ENCODE measurements at places on chromosomes 4 and X.

GRCh38 chrX:115491766-115492165 is 69.2 kb upstream of the PLS3 start:
- DNase-seq = no peak

DNA sequence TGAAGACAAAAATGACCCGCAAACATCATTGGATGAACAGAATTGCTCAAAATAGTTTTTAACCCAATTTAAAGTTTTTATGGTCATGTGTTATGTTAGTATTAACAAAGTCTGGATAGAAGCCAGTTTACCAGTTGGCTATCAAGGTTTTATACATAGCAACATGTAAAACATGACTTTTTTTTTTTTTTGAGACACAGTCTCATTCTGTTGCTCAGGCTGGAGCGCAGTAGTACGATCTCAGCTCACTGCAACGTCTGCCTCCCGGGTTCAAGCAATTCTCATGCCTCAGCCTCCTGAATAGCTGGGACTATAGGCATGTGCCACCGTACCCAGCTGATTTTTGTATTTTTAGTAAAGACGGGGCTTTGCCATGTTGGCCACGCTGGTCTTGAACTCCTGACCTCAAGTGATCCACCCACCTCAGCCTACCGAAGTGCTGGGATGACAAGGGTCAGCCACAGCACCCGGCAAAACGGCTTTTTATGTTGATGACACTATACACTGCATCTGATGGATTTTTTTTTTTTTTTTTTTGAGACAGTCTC is 3.4 kb downstream of the SAT1 start:
- no peak for DNase-seq

- no peak for DNase-seq
These were observed 20.1 kb downstream of the ARMCX2 start for GRCh38 chrX:101639583-101639982.

GRCh38 chr4:26000274-26000950 is 86.4 kb downstream of the SMIM20 start:
- no peak for DNase-seq

GRCh38 chrX:103608306-103608963 is 672 bp downstream of the TCEAL3 start:
- no peak for DNase-seq

- DNase-seq = no peak
These were observed 8.1 kb upstream of the NAAA start for GRCh38 chr4:75948822-75949444.

- no peak for DNase-seq
These were observed 64.3 kb upstream of the GPR174 start for GRCh38 chrX:79080141-79080540.

DNA sequence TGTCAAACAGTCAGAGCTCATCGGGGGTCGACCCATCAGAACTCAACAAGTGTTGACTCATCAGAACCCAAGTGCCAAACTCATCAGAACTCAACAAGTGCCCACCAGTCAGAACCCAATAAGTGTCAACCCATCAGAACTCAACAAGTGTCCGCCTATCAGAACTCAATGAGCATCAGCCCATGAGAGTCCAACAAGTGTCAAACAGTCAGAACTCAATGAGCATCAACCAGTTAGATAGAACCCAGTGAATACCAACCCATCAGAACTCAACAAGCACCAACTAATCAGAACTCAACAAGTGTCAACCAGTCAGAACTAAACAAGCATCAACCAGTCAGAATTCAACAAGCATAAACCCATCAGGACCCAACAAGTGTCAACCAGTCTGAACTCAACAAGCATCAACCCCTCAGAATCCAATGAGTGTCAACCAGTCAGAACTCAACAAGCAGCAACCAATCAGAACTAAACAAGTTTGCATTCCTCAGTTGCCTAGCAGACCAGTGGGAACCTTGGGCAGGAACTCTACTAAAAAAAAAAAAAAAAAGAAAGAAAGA is 115.3 kb downstream of the PRKX start:
- DNase-seq = no peak

DNA sequence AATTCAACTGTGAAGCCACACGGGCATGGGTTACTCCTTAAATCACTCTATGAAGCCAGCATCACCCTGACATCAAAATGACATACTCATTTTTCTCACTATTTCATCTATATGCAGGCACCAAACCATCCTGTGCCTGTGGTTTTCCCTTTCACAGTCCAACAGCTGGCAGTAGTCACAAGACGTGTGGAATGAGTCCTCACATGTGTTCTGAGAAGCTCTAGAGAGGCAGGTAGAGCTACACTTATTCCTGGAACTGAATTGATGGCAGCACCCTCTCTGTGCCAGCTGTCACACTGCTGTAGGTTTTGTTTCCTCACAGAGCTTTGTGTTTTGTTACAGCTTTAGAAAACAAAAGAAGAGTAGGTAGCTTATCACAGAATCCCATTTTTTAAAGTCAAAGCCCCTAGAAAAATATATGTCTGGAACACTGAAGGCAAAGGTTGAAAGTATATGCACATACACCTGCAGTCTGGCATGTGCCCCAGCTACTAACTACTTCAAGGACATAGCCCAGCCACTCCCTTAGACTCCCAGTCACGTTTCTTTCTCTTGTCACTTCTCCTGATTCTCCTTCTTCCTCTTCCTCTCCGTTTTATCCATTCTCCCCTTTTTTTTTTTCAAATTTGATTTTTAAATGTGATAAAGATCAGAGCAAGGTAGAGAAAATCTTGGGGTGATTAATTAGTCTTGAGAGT is 107.1 kb downstream of the ANXA10 start:
- no peak for DNase-seq

DNA sequence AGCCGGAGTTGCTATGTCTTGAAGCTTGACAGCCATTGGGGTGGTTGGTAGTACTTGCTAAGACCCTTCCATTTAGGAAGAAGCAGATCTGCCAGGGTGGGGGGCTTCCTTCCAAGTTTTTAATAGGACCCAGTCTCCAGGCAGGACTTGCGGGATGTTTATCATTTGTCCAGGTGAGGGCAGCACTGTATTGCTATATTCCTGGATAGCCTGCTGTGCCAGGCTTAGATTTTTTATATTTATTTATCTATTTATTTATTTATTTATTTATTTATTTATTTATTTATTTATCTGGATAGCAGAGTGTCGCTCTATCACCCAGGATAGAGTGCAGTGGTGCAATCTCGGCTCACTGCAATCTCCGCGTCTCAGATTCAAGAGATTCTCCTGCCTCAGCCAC is 87.4 kb upstream of the CT45A1 start:
- DNase-seq = no peak

DNA sequence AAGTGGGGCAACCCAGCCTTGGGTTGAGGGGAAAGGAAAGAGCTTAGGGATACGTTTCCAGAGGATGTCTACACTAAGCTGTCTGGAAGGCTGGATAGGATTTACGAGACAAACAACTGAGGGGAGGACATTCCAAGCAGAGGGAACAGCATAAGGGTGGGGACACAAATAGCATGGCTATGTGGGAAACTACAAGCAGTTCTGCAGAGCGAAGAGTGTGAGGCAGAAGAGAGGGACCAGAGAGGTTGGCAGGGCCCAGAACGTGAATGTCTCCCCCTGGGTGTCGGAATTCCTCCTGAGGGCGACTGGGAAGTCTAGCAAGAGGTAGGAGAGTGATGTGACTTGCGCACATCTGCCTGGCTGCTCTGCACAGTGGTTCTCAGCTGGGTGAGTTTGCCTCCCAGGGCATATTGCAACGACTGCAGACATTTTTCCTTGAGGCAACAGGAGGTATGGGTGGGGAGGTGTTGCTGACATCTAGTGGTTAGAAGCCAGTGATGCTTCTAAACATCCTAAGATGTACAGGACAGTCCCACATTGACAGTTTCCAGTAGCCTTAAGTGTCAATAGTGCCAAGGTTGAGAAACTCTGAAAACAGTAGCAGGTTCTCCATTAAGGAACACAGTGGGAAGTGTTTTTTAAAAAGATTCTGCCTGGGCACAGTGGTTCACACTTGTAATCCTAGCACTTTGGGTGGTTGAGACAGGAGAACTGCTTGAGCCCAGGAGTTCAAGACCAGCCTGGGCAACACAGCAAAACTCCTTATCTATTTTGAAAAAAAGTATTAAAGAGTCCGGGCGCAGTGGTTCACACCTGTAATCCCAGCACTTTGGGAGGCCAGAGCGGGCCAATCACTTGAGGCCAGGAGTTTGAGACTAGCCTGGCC is 9.2 kb downstream of the NDUFA1 start:
- DNase-seq = peak; percentile 30

DNA sequence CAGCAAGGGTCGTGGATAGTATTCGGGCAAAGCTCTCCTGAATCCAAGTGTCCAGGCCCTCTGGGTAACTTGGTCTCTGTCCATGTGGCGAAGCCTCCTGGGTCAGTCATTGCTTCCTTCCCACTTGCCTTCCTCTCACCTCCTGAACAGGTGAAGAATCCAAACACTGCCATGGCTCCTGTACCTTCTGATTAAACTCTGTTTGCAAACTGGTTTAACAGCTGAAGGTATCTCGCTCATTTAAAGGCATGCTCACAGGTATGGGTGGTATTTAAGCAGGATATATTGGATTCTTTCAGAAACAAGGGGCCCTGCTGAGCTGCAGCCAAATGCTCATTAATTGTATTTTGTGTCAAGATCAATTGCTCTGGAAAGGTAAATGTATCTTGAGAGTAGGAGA is 28.2 kb downstream of the FHDC1 start:
- no peak for DNase-seq

All from CD4-positive, alpha-beta T cell treated with Interleukin-6 at 100 ng/mL for 8 hours (primary cell).